OCI-M1 (cell line): ENCODE measurements at places on chromosomes 11 and 22.

DNA sequence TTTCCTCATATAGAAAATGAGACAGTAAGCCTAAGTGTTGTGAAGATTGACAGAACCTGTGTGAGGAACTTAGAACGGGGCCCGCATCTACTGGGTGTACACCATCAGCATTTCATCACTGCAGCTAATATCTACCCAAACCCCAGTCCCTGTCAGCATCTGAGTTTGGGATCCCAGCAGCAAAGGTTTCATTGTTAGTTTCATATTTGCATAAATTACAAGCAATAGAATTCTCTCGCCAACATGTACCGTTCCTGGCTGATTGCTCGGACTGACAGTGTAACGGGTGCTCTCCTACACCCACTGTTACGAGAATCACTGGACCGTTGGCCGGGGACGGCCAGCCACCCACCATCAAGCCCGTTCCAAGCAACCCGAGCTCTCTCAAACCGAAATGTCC lies 10.4 kb upstream of the TMPRSS6 start:
- DNase-seq, result no peak

DNA sequence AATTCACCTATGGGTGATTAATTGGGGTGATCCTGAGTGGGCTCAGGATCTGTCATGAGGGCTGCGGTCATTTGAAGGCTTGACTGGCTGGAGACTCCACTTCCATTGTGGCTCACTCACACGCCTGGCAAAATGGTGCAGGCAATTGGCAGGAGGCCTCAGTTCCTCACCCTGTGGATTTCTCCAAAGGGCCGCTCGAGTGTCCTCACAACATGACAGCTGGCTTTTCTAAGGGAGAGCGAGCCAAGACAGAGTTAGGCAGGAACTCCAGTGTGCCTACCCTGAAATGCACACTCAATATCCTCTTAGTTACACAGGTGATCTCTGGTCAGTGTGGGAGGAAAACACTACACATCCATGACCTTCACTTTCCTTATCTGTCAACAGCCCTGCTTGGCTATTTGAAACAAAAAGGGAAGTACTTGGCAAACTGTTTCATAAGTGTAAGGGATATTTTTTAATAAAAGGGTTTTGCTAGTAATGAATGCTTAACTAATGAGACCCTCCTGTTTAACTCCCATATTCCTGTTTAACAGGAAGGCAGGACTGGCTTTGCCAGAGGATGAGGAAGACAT lies 25.7 kb downstream of the OSBP2 start:
- peak; percentile 54 for DNase-seq

DNA sequence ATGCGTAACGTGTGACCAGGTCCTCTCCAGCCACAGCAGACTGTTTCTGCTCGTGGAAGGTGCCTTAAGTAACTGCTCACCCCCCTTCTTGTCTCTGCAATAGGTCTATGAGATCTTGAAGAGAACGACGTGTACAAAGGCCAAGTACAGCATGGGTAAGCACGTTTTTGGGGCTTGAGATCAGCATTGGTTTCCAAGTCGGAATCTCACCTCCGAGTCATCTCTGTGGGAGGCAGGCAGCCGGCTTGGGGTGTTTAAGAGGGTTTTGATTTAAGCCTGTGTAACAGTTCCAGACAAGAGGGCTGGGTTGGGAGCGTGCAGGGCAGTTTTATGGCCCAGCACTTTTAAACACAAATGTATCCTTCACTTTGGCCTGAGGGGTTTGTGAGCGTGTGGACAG lies 30.1 kb downstream of the ANO1 start:
- no peak for DNase-seq

DNA sequence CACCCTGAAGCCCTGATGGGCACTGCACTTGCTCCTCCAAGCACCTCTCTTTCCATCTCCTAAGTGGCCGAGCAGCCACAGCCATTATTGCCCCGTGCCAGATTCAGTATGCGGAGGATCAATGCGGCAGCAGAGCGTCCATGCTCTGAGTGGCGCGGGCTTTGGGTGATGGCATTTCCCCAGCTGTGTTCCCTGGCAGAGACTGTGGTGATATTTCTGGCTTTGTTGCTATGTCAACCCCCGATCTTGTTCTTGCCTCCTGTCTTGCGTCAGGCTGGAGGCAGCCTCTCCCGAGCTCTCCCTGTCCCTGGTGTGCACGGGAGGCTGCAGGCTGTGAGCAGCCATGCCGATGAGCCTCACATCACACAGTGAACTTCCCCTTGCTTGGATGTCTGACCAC lies 1018.6 kb downstream of the TBC1D22A start:
- DNase-seq, result no peak

DNA sequence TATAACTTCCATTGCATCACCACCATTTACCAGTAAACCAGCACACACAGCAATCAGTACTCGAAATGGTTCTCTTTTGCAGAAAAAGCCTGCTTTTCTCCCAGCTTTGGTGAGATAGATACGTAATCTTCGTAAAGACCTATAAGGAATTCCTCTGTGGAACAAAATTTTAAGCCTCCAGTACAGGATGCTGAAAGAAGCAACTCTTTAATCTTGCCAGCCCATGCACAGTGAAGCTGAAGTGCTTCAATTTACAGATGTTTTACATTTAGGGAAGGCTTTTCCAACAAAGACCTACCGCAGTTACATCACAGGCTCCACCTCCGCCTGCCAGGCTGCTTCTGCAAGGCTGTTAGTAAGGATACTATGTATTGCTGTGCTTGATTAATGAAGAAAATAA lies 1.9 kb downstream of the ELMOD1 start:
- DNase-seq, result no peak

DNA sequence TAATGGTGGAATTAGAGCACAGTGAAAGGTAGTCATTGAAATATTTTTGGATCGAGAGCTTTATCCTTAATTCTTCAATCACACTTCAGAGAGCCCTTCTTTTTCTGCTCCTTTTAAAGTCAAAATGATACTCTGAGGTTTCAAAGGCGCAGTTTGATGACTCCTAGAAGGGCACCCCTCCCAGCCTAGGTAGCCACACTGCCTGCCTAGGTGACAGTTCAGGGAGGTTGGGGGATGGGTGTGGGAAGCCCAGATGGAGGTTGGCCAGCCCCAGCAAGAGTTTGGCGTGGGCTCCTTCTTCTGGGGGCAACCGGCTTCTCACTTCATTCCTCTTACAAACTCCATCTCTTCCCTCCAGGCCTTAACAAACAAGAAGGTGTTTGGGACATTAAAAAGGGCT lies 28.6 kb upstream of the PHF21A start:
- no peak for DNase-seq

GRCh38 chr11:33172996-33173395 lies 11.7 kb upstream of the CSTF3 start:
- no peak for DNase-seq

DNA sequence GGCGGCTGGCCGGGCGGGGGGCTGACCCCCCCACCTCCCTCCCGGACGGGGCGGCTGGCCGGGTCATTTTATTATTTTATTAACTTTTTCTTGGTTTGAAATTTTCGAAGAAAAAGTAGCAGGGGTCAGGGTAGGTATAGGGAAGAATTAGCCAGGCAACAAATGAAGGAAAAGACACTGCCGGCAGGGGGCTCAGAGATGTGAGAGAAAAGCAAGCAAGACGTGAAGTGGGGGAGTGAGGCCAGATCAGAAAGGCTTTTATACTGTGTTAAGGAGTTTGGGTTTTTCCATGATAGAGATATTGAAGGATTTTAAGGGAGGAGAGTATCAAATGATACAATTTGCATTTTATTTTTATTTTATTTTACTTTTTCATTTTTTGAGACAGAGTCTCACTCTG lies 19.0 kb downstream of the RNF214 start:
- DNase-seq, result no peak

DNA sequence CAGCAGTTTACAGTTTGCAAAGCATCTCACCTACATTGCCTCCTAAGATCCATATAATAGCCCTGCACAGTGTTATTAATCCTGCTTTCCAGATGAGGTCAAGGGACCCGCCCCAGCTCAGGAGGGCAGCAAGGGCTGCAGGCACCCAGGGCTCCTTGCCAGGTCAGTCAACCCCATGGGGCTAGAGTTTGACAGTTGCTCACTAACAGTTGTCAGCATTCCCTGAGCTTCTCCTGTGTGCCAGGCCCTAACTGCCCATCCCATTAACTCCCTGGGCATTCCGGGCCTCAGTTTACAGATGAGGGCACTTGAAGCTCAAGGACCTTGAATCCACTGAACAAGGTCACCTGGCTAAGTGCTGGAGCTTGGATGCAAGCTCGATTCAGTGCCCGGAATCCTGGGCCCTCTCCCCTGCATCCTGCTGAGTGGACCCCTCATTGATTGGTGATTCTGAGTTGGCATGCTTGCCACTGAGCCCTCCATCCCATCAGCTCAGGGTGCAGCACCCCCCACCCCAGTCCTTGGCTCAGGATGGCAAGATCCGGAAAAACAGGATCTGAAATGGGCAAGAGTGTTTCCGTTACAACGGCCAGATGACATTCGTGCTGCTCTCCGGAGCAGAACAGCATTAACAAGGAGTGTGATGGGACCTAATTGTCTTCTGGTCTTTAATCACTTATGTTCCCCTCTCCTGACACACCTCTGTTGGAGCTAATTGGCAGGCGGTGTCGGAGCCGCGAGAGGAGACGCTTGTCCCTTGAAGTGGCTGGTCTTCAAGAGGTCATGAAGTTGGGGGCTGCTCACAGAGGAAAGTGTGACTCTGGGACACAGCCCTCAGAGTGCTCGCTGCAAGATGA lies 87.4 kb upstream of the SHISAL1 start:
- no peak for DNase-seq

DNA sequence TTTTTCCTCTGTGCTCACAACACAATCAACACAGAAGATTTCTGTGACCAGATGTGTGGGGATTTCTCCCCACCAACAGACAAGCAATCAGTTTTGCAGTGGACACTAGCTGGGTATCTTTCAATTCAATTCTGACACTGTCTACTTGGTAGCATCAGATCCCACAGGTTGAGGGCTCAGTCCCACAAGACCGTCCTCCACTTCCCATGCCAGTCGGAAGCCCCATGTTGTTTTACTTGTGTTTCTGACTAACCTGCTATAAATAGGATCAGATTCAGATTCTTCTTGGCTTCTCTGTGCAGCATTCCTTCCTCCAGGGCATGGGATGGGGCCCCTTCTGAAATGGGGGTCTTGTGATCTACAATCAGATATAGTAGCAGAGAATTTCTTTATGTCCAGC lies 19.6 kb downstream of the ACER3 start:
- no peak for DNase-seq

- DNase-seq, result peak; percentile 9
These were observed 92.4 kb downstream of the KCNC1 start for GRCh38 chr11:17827006-17827405.

GRCh38 chr11:33895752-33896137 lies 3.9 kb upstream of the LMO2 start:
- DNase-seq, result no peak
